ENCODE measurements at places on chromosomes 4 and X.

DNA sequence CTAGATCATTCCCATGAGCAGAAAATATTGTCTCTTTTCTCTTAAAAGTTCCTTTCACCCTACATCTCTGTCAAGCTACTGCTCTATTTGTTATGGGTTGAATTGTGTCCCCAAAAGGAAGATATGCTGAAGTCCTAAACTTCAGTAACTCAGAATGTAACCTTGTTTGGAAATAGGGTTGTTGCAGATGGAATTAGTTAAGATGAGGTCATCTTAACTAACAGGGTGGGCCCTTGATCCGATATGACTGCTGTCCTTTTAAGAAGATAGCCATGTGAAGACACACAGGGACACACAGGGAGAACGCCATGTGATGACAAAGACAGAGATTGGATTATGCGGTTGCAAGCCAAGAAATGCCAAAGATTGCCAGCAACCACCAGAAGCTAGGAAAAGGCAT, 12.8 kb upstream of the SLC39A8 start:
- no peak for DNase-seq

GRCh38 chrX:104347860-104348259, 93.1 kb upstream of the ESX1 start:
- no peak for DNase-seq

DNA sequence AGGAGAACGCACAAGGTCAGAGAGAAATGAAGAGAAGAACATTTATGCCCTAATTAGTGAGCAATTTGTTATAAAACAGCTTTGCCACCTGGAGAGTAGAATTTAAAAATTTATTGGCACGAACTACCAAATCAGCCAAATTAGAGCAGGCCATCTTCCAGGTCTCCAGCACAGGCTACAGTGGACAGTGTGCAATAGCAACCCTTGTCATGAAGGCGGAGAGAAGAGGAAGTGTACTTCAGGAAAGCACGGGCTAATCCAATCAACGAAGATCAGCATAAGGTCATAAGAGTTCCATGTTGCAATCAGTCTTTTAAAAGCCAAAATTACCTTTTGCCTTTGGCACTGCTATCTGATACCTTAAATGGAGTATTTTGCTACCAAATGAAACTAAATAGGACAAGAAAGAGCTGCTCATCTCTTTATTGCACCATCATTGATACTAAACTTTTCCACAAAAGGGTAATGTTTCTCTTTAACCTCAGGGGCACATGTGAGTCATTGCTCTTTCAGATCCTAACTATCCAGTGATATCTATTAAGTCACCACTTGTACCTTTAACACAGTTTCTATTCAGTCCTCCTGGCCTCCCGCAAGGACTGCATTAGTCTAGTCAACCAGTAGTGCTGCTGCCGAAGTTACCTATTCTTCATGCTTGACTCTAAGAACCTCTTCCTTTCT, 19.9 kb downstream of the ANK2 start:
- no peak for DNase-seq

GRCh38 chrX:276581-277201, 4.5 kb upstream of the PLCXD1 start:
- DNase-seq, result no peak

DNA sequence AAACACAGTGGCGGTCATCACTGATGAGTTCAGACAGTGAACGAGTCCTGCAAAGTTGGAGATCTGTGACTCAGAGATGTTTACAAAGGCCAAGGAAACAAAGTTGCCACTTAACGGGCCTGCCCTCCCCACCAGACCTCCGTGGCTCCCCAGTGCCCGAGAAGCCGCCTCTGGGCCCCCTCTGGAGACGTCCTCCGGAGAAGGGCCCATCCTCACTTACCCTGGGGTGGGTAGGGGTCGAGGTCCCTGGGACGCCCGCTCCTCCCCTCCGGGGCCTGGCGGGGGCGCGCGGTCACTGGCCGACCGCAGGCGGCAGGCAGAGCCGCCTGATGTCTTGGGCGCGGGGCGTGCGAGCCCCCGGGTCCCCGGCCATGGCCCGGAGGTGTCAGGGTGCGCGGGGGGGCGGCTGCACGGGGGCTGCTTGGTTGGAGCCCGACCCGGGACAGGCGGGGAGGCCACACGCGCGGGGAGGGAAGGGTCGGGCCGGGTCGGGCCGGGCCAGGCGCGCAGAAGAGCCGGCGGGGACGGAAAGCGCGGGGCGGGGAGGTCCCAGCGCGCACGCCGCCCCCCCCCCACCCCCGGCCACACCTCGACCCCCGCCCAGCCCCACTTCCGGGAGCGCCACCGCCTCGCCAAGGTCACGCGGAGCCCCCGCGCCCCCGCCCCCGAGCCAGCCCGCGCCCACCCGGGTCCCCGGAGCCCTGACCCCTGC, 529 bp downstream of the DHRSX start:
- DNase-seq, result no peak

- no peak for DNase-seq
Measured at GRCh38 chr4:102429553-102429952, 71.6 kb upstream of the NFKB1 start.

GRCh38 chrX:107716118-107716684, 59.4 kb downstream of the TSC22D3 start:
- DNase-seq, result no peak

DNA sequence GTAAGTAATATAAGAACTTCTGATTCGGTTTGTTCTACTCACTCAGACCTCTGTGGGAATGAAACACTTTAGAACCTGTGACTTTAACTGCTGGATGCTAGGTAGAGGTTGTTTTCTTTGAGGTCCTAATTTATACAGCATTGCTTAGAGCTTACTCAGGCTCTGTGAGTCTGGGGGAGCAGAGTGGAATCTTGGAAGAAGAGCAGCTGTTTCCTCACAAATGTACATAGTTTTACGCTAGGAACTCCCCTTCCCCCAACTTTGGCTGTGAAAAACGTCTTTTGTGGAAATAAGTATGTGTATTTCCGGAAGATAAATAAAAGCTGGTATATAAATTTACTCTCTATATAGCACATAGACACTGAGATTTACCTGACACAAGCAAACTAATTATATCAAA, 141.4 kb downstream of the NAA11 start:
- DNase-seq, result no peak

- DNase-seq, result no peak
Measured at GRCh38 chrX:101550362-101550750, at the start of gene ARMCX1. TSS of gene ARMCX1 (plus strand) at chrX:101550547. CDS start at chrX:101552931, 2,384 bp downstream.

- no peak for DNase-seq
Measured at GRCh38 chrX:54695231-54695630, 102.8 kb downstream of the ITIH6 start.

DNA sequence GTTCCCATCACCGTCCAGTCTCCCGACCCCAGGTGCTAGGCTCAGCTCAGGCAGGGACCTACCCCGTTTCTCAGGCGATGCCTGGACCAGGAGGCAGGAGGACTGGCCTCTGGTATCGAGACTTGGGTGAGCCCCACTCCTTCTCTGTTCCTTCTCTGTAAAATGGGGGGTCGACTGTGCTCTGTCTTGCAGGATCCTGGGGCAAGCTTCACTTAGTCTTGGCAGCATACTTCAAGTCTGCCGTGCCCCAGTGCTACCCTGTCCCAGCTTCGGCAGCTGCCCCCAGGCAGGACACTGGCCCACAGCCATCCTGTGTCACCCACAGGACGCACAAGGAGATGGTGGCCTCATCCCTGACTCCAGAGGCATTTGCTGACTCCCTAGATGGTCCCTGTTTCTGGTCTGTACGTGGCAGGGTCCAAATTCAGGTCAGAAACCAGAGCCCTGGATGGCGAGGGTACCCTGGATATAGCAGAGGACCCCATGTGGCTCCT, 7.0 kb upstream of the HAUS7 start:
- no peak for DNase-seq

- no peak for DNase-seq
Measured at GRCh38 chrX:13101441-13102139, 57.2 kb upstream of the FAM9C start.

- DNase-seq, result no peak
Measured at GRCh38 chr4:70651864-70652506, 14.3 kb downstream of the JCHAIN start.

GRCh38 chr4:180203349-180203748, 2039.9 kb upstream of the TENM3 start:
- DNase-seq, result no peak

GRCh38 chr4:20393486-20394100, 141.9 kb downstream of the SLIT2 start:
- DNase-seq, result no peak

GRCh38 chrX:14798805-14799397, 74.0 kb downstream of the FANCB start:
- no peak for DNase-seq

DNA sequence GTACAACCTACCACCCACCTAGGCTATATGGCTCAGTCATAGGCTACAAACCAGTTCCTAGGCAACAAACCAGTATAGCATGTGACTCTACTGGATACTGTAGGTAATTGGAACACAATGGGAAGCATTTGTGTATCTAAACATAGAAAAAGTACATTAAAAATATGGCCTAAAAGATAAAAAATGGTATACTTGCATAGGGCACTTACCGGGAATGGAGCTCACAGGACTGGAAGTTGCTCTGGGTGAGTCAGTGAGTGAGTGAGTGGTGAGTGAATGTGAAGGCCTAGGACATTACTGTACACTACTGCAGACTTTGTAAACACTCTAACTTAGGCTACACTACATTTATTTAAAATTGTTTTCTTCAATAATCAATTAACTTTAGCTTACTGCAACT, 139.2 kb upstream of the RBPJ start:
- no peak for DNase-seq

GRCh38 chr4:119693126-119693525, 64.5 kb upstream of the PDE5A start:
- DNase-seq, result no peak

GRCh38 chr4:15006416-15007024, 4.2 kb downstream of the CPEB2 start:
- DNase-seq, result no peak
